A549 treated with dexamethasone at 1 μM for 4 hours (cell line): ENCODE measurements at places on chromosomes 4 and X. TPM values are rescaled to one million over a fixed set of nuclear protein-coding genes. Genes with fewer than 3 reads are reported as not detected.

The DRP2 gene
- 0.15 to 0.19 TPM (median 0.19 TPM) in 5 replicates for total RNA-seq

The CPEB2 gene
- 4.7 to 9.1 TPM (median 6.7 TPM) in 5 replicates for total RNA-seq

The FATE1 gene
- not detected in 5 replicates for total RNA-seq

The CT47B1 gene
- not detected in 5 replicates for total RNA-seq

The NHSL2 gene
- total RNA-seq: 0.25 to 0.53 TPM (median 0.32 TPM) in 5 replicates

The DNAAF6 gene
- 0.09 TPM in 1 of 5 replicates, not detected in the others for total RNA-seq

The PRDM8 gene
- 0.06 to 0.33 TPM (median 0.12 TPM) in 5 replicates for total RNA-seq

The HERC6 gene
- 2.9 to 3.9 TPM (median 3.2 TPM) in 5 replicates for total RNA-seq

The IL1RAPL2 gene
- not detected in 5 replicates for total RNA-seq

The DIPK2B gene
- total RNA-seq: not detected in 5 replicates

The GSPT2 gene
- total RNA-seq: 8.5 to 10.0 TPM (median 9.7 TPM) in 5 replicates

The LRAT gene
- total RNA-seq: 0.07 to 0.11 TPM (median 0.08 TPM) in 3 of 5 replicates, not detected in the others

The PRSS12 gene
- 0.18 to 0.39 TPM (median 0.31 TPM) in 5 replicates for total RNA-seq

The TMEM192 gene
- 8.8 to 10.9 TPM (median 8.9 TPM) in 5 replicates for total RNA-seq

The CHIC2 gene
- 7.2 to 9.1 TPM (median 8.3 TPM) in 5 replicates for total RNA-seq

The APOO gene
- 28.3 to 30.9 TPM (median 29.3 TPM) in 5 replicates for total RNA-seq

The RTL3 gene
- total RNA-seq: 0.09 to 0.16 TPM (median 0.11 TPM) in 5 replicates

The MBNL3 gene
- total RNA-seq: 0.01 to 0.04 TPM in 2 of 5 replicates, not detected in the others

The DCK gene
- 13.3 to 18.9 TPM (median 16.5 TPM) in 5 replicates for total RNA-seq

The VEGFD gene
- total RNA-seq: 0.19 to 0.46 TPM (median 0.33 TPM) in 5 replicates

The WNK3 gene
- 0.04 to 0.22 TPM (median 0.06 TPM) in 5 replicates for total RNA-seq

The CRLF2 gene
- total RNA-seq: 0.66 to 1.1 TPM (median 0.87 TPM) in 5 replicates

The OTC gene
- total RNA-seq: not detected in 5 replicates

The SLC6A14 gene
- 0.12 TPM in 1 of 5 replicates, not detected in the others for total RNA-seq

The DDX53 gene
- total RNA-seq: not detected in 5 replicates

The ANK2 gene
- 0.52 to 1.4 TPM (median 0.85 TPM) in 5 replicates for total RNA-seq

The EXOC1L gene
- total RNA-seq: not detected in 5 replicates

The XPNPEP2 gene
- not detected in 5 replicates for total RNA-seq

The PPP2R2C gene
- 26.5 to 43.3 TPM (median 41.1 TPM) in 5 replicates for total RNA-seq

The AFF2 gene
- total RNA-seq: not detected in 5 replicates
